ENCODE measurements at places on chromosomes 1 and 21.

DNA sequence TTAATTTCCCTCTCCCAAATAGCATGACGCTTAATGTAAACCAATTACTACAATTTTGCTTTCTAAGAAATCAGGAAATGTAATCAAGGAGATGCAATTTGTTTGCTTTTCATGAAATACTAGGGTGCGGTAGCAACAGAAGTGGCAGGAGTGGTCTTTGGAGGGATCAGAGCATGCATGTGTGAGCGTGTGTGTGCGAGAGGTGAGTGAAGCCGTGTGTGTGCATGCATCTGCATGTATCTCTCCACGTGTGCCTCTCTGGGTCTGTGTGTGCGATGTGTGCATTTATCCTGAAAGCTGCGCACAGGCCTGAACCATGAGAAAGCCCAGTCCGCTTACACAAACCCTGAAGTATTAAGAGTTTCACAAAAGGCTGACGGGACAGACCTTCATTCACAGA is 249.8 kb upstream of the C1orf174 start:
- DNase-seq = no peak

DNA sequence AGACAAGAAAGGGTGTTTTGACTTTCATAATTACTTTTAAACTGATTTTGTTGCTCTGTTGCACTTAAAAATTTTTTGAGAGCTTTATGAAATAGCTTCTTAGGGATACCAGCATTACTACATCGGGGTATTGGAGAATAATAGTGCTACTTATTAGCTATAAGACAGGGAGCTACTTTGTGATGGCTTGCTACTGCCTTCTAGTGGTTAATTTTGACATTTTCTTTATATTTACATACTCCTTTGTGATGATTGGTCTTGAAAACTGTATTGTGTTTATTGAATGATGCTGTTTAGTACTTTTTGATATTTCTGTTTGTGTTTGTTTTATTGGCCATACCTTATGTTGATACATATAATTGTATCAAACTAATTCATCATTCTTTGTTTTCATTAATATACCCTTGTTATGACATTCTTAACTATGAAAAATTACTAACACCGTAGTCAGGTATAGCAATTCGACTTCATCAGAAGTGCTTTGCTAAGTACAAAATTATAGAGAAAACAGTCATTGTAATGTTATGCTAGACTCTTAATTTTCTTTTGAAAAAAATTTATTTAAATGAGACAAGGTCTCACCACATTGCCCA is 85.5 kb downstream of the CLIC4 start:
- DNase-seq = no peak

- no peak for DNase-seq
Measured at GRCh38 chr1:7539769-7540175, 231.3 kb upstream of the VAMP3 start.

- DNase-seq = no peak
Measured at GRCh38 chr1:45684402-45684801, 1.9 kb downstream of the GPBP1L1 start.

- DNase-seq = peak; percentile 74
Measured at GRCh38 chr1:157090196-157090647, 9.4 kb downstream of the ETV3L start.

GRCh38 chr1:25031601-25031965 is 101.5 kb upstream of the RUNX3 start:
- DNase-seq = no peak

DNA sequence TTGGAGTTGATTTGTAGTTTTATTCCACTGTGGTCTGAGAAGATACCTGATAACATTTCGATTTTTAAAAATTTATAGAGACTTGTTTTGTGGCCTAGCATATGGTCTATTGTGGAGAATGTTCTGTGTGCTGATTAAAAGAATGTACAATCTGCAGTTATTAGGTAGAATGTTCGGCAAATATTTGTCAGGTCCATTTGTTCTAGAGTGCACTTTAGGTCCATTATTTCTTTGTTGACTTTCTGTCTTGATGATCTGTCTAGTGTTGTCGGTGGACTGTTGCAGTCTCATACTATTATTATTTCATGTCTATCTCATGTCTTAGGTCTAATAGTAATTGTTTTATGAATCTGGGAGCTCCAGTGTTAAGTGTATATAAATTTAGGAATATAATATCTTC is 116.8 kb downstream of the NME7 start:
- DNase-seq = no peak

GRCh38 chr1:231374394-231374793 is 36.3 kb downstream of the SPRTN start:
- DNase-seq = no peak

DNA sequence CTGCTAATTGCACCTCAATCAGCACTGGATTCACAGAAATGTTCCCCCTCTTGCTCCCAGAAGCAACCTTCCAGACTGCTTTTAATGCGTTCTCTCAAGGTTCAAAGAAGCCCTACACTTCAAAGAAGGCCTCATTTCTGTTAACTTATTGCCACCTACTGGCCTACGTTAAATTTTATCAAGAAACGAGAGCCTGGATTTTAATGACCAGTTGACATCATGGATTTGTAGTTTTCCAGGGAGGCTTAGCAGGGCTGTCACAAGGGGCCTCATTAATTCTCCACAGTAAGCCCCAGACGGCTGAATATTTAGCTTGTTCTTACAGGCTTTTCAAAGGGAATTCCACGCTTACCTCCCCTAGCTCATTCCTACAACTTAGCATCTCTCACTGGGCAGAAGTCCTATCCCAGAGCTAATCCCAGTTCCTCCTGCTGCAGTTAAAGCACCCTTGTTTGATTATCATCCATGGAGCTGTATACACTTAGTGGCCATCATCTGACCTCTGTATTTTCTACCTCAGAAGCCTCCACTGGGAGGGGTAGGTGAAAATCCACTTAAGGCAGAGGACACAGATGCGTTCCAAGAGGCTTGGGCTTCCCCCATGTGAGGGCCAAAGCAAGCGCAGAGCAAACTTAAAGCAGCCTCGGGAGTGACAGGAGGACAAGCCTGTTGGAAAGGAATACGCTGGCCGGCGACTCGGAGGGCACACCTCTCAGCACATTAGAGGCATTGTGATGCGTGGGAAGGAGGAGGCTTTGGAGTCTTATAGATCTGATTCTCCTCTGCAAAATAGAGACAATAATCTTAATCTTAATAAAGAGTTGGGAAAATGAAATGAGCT is 32.2 kb upstream of the CYP4X1 start:
- DNase-seq = no peak

- no peak for DNase-seq
Measured at GRCh38 chr1:186492531-186493291, 31.8 kb upstream of the PDC start.

GRCh38 chr21:36987845-36988244 is 18.7 kb upstream of the RIPPLY3 start:
- no peak for DNase-seq

DNA sequence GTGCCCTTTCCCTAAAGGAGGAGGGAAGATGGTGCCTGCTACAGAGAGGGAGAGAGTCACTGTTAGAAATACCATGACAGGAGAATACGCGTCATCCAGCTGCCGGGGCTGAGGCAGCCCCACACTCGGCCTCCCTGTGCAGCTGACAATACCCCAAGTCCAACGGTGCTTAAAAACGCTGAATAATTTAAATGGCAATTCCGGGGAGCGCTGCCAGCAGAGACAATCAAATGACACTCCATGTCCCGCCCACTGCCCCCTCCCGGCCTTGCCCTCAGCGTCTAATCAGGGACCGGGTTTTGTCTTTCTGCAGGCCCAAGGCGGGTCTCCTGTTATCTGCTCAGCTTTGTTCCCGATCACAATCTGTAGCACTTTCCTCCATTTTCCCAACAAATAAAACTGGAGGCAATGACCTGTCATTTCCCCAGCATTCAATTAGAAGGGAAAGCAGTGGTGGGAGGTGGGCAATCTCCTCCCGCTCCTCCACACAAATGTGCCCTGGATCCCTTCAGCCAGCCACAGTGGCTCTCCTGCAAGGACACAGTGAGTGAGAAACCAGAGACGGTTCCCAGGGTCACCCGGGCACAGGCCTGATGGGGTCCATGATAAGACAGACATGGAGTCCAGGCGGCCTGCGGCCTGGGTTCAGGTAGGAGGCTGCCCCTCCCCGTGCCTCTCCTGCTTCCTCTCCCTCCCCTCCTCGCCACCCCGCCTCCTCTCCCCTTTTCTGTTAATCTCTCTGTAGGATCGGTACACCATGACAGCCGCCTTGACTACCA is 42.7 kb upstream of the AJAP1 start:
- DNase-seq = no peak

- DNase-seq = no peak
Measured at GRCh38 chr1:33529957-33530356, 57.5 kb downstream of the ZSCAN20 start.

- DNase-seq = peak; percentile 42
Measured at GRCh38 chr1:157963713-157964112, 29.7 kb upstream of the KIRREL1 start.

DNA sequence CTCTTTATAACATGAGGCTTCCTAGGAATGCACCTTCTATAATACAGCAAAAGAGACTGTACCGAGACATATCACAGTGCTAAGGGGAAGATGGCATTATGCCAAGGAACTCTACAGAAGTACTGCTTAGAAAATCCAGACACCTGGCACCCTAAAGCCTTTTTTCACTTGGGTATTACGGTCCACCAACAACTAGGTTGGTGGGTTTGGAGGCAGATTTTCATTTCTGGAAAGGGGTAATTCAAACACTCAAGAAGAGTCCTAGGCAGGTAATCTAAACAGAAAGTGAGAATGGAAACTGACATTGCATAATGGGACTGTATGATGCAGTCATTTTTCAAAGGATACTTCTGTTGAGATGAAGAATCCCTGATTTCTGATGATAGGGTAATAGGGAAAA is 19.6 kb downstream of the SCMH1 start:
- no peak for DNase-seq

- DNase-seq = no peak
Measured at GRCh38 chr1:180415985-180416633, 86.3 kb downstream of the ACBD6 start.

- no peak for DNase-seq
Measured at GRCh38 chr1:40749817-40750216, 33.8 kb upstream of the KCNQ4 start.

GRCh38 chr1:25977801-25978200 is 20.1 kb downstream of the PAFAH2 start:
- DNase-seq = no peak

- no peak for DNase-seq
Measured at GRCh38 chr1:204322339-204322868, 37.3 kb downstream of the PLEKHA6 start.

DNA sequence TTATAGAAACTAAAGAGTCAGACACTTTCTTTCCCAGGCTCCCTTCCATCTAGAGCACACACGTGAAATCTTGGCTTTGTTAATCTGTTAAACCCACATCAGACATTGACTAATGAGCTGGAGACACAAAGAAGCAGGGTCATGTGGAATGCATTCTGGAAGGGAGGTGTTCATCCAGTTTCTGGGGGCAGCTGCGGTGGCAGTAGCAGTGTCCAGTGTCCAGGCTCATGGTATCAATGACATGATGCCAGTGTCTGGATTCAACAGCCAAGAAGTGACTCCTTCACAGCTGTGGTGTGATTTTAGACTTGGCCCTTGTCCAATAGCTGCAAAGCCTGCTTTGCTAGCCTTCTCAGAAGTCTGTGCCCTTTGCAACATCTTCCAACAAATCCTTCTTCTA is 95.2 kb downstream of the NTPCR start:
- DNase-seq = no peak

DNA sequence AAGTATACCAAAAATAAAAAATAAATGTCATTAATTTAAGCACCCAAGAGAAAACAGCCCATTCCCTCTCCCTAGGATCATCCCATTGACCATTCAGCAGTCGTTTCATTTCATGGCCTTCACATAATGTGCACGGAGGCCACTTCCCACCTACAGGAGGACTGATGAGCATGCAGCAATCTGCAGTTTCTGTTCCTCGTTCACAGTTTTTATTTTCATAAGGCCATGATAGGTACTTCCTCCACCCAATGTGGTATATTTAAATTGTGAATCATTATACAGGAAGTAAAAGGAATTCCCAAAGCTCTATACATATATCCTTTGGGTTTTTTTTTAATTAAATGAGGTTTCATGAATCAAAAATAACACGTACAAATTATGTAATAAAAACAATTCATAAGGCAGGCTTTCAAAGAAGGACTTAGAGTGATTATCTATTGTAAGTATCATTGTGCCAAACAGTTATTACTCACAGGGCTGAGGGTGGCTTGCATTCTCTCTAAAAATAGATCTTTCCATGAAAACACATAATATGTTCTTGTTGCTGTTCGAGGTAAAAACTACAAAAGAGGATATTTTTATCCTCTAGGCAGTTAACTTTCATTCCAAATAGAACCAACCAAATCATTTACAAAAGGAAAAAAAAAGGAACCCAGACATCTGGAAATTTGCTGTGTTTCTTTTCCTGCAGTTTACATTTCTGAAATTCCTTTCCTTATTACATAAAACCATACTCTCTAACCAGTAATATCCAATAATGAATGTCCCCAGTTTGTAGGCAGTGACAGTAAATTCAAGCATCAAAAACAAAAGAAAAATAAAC is 27.5 kb upstream of the SLC44A3 start:
- DNase-seq = peak; percentile 39

DNA sequence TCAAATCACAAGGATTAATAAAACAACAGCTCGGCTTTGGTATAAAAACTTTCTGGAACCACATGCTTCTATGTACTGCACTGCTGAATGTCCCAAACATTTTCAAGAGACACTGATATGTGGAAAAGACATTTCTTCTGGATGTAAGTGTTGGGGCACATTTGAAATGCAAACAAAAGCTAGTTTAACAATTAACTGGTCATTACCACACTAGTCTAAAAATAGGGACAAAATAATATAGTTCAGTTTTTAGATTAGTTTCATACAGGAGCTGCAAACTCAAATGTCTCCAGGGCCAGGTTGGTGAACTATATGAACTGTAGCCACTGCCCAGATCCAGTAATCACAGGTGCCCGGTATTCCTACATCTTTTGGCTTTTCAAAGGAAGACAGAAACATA is 3.2 kb downstream of the IL23R start:
- no peak for DNase-seq

GRCh38 chr1:20660363-20660762 is 806 bp downstream of the DDOST start:
- no peak for DNase-seq

- DNase-seq = no peak
Measured at GRCh38 chr1:59779949-59780348, 34.8 kb upstream of the HOOK1 start.

- DNase-seq = no peak
Measured at GRCh38 chr21:39189857-39190604, 6.8 kb upstream of the PSMG1 start.

DNA sequence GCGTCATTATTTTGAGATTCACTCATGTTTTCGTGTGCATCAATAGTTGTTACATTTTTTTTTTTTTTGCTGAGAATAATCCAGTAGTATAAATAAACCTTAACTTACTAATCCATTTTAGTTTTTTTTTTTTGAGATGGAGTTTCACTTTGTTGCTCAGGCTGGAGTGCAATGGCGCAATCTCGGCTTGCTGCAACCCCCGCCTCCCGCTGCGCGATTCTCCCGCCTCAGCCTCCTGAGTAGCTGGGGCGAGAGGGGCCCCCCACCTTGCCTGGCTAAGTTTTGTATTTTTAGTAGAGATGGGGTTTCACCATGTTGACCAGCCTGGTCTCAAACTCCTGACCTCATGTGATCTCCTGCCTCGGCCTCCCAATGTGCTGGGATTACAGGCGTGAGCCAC is 66.0 kb downstream of the CTH start:
- no peak for DNase-seq
